ENCODE measurements at places on chromosomes 11 and 22.

DNA sequence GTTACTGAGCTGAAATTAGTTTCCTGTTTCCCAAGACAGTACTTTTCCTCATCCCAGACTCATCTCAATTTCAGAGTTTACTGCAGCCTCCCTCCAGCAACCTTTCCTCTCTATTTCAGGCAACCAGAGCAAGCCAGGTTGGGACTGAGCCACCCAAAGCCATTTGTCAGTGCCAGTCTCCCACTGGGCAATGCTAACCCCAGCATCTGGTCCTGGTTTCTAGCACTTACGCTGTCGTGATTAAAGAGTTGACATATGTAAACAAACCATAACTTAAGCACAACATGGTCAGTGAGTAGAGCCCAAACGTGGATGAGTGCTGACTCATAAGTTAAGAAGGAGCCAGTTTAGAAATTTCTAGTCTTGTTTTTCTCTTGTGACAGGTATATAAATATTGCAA lies 119.6 kb upstream of the BLID start:
- no peak for DNase-seq

GRCh38 chr11:71482746-71483364 lies 29.9 kb downstream of the NADSYN1 start:
- DNase-seq, result no peak

- DNase-seq, result no peak
These were observed 77.9 kb downstream of the SCN3B start for GRCh38 chr11:123576501-123576900.

DNA sequence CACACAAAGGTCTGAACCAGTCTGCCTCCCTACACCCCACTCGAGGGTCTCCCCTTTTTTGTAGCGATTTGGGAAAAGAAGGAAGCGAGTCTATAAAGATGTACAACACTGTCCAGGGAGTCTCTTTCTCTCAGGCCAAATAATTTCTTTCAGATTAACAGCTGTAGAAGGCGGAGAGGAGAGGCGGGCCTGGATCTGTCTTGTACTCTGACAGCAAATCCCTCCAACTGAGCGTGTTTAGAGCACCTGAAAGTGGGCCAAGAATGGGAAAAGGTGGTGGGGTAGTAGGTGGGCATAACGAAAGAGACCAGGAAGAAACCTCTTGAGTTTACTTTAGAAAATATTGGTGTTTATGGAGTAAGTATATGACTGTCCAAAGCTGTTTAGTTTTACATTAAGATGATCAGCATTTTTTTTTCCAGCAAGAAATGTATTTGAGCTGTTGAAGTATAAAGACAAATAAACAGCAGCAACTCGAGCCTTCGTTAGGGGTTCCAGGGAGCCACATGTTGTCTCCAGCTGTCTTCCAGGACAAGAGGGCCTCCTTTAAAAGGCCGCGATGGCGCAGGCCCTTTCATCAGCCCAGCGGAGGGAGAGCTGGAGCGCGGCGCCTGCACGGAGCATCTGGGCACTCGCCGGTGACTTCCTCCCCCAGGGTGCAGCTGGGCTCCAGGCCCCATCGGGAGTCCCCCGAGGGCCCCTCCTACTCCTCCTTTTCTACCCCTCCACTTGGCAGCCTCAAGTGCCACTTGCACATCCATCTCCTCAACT lies 34.9 kb downstream of the SCUBE1 start:
- no peak for DNase-seq

- no peak for DNase-seq
These were observed 15.9 kb downstream of the LRRC10B start for GRCh38 chr11:61524446-61524845.

DNA sequence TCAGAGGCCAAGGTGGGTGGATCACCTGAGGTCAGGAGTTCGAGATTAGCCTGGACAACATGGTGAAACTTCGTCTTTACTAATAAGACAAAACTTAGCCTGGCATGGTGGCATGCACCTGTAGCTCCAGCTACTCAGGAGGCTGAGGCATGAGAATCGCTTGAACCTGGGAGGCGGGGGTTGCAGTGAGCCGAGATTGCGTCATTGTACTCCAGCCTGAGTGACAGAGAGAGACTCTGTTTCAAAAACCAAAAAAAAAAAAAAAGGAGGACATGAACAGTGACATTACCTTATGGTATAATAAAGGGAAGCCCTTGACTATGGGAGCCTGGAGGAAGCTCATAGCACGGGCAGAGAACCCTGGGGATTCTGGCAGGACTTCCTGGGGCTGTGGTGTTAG lies 16.5 kb upstream of the PLEKHB1 start:
- no peak for DNase-seq

- DNase-seq, result no peak
These were observed 3.2 kb upstream of the NEAT1 start for GRCh38 chr11:65419460-65419771.

DNA sequence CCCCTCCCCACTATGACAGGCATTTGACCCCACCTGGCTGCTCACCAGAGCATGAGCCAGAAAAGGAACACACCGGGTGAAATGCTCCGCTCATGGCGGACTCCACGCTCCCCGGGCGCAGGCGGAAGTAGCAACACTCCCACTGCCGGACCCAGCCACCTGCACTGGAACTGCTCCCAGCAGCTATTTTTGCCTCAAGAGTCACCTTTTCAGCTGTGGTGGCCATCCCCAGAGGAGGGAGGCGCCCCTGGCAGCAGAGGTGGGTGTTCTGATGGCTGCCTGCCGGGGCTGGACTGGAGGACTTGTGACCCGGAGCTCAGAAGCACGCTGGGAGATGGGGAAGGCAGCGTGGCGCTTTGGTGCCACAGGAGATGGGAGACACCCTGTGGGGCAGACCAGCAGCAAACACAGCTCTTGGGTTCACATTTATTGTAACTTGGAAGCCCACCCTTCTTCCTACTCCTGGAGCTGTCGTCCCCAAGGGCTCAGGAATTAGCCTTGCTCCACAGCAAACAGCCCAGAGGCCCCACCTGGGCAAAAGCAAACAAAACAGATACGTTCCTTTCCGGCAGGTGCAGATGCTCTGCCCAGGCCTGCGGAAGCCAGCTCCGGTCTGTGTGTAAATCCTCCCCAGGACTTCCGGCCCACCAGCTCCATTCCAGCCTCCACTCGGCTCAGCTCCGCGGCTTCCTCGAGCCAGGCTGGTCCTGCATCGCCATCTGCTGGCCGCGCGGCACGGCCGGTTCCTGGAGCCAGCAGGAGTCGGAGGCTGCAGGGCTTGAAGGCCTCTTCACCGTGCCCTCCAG lies 3.7 kb downstream of the RPS19BP1 start:
- peak; percentile 98 for DNase-seq

DNA sequence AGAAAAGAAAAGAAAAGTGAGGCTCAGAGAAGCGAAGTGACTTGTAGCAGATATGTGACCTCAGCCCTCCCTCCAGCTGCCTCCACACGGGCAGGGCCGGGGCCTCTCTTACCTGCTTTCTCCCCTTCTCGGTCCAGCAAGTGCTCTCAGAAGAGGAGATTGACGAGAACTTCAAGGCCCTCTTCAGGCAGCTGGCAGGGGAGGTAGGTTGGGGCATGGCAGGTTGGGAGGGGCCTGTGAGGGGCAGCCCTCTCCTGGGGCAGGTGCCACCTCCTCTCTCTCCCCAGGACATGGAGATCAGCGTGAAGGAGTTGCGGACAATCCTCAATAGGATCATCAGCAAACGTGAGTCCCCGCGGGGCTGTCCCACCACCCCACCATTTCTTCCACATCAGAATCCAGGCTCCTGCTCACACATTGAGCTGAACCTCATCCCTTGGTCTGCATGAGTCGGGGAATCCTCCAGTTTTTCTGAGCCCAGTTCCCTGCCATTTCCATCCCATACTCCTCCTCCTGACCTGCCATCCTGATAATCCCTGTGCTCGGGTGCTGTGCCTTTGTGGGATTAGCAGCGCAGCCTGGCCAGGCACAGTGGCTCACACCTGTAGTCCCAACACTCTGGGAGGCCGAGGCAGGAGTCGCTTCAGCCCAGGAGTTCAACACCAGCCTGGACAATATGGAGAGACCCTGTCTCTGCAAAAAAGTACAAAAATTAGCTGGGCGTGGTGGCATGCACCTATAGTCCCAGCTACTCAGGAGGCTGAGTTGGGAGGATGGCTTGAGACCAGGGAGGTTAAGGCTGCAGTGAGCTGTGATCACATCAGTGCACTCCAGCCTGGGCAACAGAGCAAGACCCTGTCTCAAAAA lies 26.4 kb downstream of the CAPN1 start:
- DNase-seq, result no peak
